Left lung (tissue), 14 donors: ENCODE measurements at places on chromosomes 7 and 10. TPM values are rescaled to one million over a fixed set of nuclear protein-coding genes. Genes with fewer than 3 reads are reported as not detected.
A peak's percentile ranks its signal among the peaks of the same experiment; 100 is the strongest.

CYP3A4 gene
- total RNA-seq, result not detected

TMEM236 gene
- 2.4 TPM for total RNA-seq

GARIN1A gene
- 1.1 TPM for total RNA-seq

ATOH7 gene
- total RNA-seq, result not detected

MRC1 gene
- 301 TPM for total RNA-seq

ANKRD1 gene
- total RNA-seq, result 165 TPM

CLCN1 gene
- 0.09 TPM for total RNA-seq

- DNase-seq, result no peak
Observed at GRCh38 chr10:43046288-43046991, 30.4 kb upstream of the RET start.

DNA sequence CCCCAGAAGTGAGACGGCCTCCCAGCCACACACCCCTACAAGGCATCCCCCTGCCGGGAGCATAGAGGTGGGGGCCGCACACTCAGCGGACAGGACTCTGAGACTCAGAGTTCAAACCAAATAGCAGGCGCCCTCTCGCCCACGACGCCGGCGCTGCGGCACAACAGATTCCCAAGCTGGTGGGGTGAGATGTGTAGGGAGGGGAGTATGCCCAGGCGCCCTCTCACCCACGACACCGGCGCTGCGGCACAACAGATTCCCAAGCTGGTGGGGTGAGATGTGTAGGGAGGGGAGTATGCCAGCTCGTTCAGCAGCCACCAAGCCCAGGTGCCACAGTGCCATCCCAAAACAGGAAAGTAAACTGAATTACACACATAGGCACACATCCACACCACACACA is 64.7 kb downstream of the TCERG1L start:
- no peak for DNase-seq

GRCh38 chr10:57579926-57580325 is 687.8 kb downstream of the IPMK start:
- no peak for DNase-seq

- no peak for DNase-seq
Observed at GRCh38 chr10:97074256-97075145, 111.3 kb downstream of the SLIT1 start.

DNA sequence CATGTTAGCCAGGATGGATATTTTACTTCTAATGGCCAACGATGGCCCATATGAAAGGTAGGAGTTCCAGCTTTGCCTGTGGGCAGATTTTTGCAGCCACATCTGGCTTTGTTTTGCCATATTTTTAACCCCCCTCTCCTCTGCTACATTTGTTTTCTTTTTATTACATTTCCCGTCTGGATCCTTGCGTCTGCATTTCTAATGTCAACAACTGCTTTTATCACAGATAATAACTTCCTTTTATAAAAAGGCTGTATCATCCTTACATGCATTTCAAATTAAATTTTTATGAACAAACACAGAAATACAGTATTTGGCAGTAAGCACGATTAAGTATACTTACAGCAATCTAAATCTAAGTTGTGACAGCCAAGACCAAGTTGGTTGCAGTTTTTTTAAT is 156.0 kb downstream of the BAMBI start:
- DNase-seq, result no peak

DNA sequence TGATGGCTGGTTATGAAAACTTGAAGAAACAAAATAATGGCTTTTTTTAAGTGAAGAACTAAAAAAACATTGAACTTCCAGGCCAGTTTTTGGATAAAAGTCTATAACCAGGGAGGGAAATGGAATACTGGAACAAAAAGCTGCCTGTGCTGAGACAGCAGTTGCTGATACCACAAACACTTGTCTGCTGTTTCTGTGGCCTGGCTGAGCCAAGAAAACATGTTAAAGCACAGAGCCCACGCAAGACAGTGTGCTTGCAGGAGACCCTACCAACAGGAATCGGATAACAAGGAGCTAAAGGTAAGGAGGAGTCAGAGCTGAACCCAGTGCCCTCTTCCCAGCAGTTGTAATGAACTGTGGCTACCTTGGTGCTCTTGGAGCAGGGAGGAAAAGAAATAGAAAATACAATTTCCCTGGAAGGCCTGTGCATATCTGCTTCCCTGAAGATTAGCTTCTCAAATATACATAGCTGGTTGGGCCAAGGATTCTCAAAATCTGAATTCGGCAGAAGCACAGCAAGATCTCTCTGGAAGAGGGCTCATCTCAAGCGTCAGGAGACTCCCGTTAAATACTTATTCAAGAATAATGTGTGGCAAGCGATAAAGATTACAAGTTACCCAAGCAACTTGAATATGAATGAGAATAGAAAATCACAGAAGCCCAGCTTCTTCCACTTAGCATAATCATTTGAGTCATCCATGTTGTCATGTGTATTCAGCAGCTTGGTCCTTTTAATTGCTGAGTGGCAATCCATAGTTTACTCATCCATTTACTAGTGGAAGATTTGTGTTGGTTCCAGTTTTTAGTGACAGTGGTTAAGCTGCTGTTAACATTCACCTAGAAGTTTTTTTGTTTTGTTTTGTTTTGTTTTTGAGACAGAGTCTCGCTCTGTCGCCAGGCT is 87.6 kb downstream of the NOD1 start:
- DNase-seq, result no peak

DNA sequence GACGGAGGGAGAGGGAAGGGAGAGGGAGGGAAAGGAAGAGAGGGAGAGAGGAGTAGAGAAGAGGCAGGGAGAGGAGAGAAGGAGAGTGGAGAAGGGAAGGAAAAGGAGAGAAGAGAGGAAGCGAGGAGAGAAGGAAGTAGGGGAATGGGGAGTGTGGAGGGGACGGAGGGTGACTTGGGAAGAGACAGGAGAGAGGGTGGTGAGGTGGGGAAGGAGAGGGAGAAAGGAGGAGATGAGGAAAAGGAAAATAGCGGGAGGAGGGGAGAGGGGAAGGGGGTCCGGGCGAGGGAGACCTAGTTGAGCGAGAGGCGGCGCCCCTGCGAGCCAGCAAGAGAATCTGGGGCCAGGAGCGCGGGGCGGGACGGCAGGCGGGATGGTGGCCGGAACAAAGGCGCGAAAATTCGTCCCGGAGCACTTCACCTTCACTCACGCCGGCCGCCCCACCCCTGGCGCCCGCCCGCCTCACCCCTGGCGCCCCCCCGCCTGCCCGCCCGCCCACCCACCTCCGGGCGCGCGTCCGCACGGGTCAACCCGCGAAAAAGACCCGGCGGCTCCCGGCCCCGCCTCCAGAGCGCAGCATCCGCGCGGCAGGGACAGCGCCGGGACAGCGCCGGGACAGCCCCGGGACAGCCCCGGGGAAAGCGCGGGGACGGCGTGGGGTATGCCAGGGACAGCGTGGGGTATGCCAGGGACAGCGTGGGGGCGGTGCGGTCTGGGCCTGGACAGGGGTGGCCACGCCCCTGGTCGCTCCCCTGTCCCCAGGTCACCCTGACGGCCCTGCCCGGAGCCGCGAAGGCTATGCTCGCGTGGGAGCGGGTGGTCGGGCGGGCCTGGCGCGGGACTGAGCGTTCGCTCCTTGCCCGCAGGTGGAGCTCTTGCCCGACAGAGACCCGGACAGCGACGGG is 4.2 kb downstream of the VSTM2A start:
- DNase-seq, result peak; percentile 10

- DNase-seq, result no peak
Observed at GRCh38 chr7:26458466-26459145, 166.9 kb downstream of the SNX10 start.

- DNase-seq, result no peak
Observed at GRCh38 chr7:72476608-72477305, 64.6 kb upstream of the CALN1 start.

DNA sequence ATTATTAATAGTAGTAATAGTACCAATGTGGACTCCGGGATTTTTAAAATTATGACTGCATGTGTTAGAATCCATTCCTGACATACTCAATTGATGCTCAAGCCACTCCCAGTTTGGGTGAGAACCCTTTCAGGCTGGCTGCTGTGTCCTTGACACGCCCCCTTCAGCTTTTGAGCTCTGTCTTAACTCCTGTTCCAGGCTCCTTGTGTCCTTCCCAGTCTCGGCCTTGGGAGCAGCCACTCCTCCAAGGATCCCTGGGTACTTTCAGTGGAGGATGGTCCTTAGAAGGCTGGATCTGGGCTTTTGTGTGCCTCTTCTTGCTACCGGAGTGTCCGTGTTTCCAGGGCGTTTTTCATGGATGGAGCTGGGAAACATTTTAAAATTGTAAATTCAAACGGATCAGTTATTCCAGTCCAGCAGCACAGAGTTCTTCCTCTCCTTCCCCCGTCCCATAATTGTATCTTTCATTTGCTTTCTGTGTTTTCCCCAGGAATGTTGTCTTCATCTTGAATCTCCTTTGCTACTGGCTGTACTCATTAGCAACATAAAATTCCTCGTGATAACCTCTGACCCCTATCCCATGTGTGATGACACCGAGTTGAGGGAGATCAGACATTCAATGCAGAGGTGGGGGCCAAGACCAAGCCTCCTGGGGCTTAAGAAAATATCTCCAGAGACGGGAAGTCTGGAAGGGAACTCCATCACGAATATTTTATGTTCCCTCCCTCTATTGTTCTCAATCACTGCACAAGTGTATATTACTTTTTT is 40.0 kb upstream of the PFKFB3 start:
- DNase-seq, result no peak

GRCh38 chr10:129949891-129950291 is 14.2 kb downstream of the EBF3 start:
- DNase-seq, result peak; percentile 60

DNA sequence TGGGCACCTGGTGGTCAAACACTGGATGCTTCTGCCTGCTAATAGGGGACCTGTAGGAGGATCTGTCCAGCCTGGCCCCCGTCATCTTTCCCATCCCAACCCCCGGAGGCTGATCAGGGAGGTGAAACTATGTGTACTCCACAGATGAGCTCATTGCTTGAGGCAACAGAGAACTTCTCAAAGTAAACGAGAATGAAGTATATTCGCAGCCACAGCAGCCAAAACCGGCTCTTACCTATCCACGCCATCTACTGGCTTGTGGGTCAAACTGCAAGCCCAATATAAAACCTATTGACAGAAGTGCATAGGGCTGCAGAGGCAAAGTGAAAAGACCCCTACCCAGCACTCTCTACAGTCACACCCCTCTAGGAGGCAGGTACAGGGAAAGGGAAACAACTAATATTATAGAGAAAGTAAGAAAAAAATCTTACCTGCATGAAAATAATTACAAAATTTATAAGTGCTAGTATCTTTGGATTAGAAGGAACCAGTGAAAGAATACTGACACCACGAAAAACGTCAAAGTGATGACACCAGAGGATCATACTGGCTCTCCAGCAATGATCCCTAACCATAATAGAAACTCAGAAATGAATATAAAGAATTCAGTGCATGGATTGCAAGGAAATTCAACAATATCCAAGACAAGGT is 973.5 kb downstream of the ANKRD7 start:
- DNase-seq, result peak; percentile 36

GRCh38 chr10:71075759-71076472 is 136.5 kb upstream of the UNC5B start:
- no peak for DNase-seq

DNA sequence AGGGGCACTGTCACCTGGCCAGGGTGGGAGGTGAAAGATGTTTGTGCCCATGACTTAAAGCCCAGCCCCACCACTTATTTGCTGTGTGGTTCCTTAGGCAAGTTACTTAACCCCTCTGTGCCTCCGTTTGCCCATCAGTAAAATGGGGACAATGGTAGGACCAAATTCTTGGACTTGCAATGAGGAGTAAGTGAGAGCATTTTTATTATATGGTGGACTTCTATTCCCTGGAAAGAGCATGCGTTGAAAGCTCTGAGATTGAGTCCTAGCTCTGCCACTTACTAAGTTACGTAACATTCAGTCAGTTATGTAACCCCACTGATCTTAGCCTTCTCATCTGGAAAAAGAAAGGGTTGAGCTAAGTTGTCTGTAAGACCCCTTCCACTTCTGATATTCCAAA is 18.8 kb downstream of the VSIR start:
- DNase-seq, result no peak

GRCh38 chr7:74217455-74218342 is 7.9 kb downstream of the LAT2 start:
- DNase-seq, result no peak

GRCh38 chr10:32556783-32557395 is 110.9 kb downstream of the CCDC7 start:
- no peak for DNase-seq

- no peak for DNase-seq
Observed at GRCh38 chr7:133293384-133294160, 40.7 kb downstream of the EXOC4 start.

- DNase-seq, result no peak
Observed at GRCh38 chr10:110717781-110718589, 73.8 kb downstream of the RBM20 start.

- no peak for DNase-seq
Observed at GRCh38 chr10:81502677-81503359, 372.2 kb upstream of the NRG3 start.

- DNase-seq, result no peak
Observed at GRCh38 chr10:10780746-10781145, 236.9 kb upstream of the CELF2 start.

DNA sequence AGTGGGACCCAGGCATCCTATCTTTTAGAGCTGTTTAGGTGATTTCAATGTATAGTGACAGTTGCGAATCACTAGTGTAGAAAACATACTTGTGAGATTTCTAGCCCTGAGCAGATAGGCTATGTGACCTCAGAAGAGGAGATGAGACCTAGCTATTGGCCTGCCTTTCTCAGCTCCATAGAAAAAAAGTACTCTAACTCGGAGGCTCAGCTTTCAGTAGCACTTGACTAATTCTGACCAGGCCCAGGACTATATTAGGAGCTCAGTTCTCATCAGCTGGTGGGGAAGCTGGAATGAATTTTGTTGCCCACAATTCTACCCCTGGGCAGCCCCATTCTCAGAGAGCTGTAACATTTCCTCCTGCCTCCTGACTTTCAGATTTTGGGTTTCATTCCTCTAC is 179.9 kb upstream of the NAMPT start:
- no peak for DNase-seq

GRCh38 chr10:86938260-86938659 is 19.2 kb downstream of the MMRN2 start:
- DNase-seq, result no peak

DNA sequence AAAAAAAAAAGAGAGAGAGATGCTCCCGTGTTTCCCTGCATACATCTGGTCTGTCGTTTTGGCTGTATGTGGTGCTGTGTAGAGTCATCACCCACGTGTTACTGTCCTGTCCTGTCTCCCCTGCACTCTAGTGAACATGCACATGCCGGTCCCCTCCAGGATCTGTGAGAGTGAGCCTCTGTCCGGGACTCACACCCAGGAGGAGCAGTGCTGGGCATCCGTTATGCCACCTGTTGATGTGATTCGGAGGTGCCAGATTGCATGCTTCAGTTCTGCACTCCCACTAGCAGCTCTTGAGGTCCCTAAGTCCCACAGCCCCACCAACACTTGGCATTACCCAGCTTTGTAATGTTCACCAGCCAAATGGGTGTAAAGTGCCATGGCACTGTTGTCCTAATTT is 16.4 kb downstream of the GHRHR start:
- DNase-seq, result no peak

GRCh38 chr7:82605247-82605864 is 161.8 kb upstream of the CACNA2D1 start:
- DNase-seq, result peak; percentile 38

GRCh38 chr10:12238821-12239220 is 42.8 kb downstream of the CDC123 start:
- DNase-seq, result no peak
